ENCODE measurements at places on chromosomes 5 and 9.

DNA sequence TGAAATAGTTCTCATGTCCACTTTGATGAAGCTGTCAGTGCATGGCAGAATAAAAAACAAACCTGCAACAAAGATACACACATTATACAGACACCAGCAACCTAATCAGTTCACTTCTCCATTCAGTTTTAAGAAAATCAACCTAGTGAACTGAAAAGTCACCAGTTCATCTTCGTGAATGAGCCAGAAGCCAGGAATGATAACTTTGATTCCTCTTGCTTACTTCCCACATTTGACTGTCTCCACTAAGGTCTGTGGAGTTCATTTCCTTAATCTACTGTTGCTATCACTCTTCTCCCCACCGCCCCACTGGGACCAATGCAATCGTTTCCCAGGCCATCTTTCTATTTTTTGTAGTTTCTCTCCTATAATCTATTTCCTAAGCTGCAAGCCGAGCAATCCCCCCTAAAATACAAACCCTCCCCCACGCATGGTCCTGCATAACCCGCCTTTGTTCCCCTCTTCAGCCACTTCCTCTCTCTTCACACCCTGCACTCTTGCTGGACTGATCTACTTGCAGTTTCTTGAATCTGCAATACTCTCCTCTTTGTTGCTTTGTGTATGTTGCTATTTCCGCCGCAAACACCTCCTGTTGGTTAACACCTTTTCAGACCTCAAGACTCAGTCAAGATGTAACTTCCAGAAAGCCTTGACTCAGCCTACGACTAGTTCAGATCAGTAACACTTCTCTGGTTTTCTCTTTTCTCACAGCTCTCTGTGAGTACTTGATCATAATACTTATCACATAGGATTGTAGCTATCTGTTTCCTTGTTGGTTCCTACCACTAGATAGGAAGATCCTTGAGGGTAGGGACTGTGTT is 16.6 kb downstream of the STOM start:
- no peak for DNase-seq

DNA sequence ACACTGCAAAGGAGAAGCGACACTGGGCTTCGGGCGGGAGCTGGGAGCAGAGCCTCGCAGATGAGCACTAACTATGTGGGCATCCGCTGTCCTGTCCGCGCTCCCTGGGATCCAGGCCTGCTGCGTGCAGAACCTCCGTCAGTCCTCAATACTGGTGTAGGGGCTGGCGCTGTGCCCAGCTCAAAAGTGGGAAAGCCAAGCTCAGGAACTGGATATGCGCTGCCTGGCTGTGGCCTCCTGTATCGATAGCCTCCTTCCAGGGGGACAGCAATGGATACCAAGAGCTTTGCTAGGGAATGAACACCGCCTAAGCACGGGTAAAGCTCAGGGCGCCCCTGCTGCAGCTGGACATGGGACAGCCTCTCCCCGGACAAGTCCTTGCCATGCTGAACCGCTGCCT is 270.4 kb downstream of the NSG2 start:
- DNase-seq = no peak

DNA sequence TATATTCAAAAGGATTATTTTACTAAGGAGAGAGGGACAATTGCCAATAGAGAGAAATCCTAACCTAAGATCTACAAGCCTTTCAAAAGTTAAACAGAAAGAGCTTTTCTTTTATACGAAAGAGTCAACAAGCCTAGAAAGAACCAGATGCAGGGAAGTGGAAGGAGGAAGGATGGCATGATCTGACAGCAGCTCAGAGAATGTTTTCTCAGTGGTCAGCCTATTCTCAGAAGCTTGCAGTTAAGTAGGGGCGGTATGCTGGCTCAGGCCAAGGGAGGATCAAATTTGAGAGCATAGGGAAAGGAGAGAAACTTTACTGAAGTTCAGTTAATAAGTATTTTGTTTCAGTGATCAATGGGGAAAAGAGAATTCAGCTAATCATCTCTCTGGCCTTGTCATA is 88.0 kb upstream of the FTMT start:
- DNase-seq = no peak

DNA sequence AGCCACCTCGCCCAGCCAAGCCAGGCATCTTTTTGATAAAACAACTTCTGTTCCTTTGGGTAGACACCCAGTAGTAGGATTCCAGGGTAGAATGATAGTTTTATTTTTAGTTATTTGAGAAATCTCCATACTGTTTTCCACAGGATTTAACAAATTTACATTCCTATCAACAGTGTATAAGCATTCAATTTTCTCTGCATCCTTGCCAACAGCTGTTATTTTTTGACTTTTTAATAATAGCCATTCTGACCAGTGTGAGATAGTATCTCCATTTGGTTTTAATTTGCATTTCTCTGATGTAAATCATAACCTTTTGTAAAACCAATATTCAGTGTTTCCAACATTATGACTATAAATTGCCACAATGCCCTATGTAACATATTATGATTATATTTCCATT is 28.2 kb upstream of the CCNB1 start:
- DNase-seq = no peak

DNA sequence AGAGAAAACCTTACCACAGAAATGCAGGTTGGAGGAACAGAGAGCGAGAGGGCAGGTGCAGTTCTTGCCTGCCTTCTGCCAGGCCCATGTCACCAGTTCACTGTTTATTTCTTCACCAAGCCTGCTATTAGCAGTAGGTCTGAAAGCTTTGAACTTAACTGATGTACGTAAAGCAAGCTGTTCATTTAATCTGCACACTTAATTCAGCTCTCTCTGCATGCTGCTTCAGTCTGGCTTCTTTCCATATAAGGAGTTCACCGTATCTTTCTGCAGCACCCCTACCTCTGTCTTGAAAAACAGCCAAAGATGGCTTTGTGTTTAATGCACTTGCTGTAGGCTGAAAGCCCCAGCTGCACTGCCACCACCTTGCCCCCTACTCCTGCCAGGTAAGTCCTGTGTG is 205.1 kb downstream of the RAB3C start:
- no peak for DNase-seq

DNA sequence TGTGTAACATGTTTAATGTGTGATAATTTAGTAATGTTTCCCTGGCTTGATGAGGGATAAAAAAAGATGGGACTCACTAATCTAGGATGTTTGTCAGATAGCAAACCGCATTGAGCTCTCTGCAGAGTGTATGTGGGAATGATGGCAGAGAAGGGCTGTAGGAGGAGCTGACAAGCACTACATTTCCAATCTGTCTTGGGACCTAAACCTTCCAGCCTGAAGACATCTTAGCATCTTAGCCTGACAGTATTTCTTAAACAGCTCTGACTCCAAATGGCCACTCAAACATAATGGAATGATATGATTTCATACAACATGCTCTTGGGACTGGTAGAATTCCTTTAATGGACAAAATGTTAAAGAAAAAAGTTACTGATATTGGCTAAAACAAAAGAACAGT is 116.7 kb downstream of the PPP2R2B start:
- no peak for DNase-seq

GRCh38 chr5:72328172-72328571 is 8.0 kb downstream of the PTCD2 start:
- DNase-seq = no peak

DNA sequence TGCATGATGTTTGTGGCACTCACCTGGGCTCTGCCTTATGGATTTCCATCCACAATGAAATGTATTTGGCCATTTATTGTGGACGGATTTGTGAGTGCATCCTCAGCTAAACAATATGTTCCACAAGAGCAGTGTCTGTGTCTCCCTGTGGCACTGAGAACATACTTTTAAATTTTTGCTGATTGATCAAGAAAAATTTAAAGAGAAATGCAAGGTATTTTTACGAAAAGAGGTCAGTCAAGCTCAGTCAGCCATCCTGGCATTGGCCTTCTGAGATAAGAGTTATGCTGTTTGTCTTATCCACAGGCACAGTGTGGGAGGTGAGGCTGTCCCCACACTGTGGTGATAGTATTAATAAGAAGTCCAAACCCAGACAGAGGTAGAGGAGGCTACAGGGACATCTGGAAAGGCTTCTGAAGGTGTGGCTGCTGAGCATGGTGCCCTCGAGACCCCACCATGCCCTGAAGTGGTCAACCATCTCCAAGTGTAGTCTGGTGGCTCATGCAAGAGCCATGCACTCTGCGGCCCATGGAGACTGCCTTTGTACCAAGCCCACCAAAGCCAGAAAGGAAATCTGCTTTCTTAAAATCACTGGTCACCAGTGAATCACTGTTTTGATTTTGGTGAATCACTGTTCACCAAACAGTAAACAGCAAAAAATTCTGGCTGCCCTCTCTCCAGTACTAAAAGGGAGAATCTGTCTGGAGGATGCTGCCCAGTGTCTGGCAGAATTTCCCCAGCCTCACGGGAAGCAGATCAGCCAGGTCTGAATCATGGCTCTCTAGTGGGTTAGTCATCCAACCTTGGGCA is 28.8 kb downstream of the SPOCK1 start:
- DNase-seq = no peak

- DNase-seq = no peak
Observed at GRCh38 chr5:175609526-175609925, 48.3 kb upstream of the HRH2 start.

Measured in cortex of kidney (tissue), 1 donor.